ENCODE measurements at places on chromosomes 3 and 15.

DNA sequence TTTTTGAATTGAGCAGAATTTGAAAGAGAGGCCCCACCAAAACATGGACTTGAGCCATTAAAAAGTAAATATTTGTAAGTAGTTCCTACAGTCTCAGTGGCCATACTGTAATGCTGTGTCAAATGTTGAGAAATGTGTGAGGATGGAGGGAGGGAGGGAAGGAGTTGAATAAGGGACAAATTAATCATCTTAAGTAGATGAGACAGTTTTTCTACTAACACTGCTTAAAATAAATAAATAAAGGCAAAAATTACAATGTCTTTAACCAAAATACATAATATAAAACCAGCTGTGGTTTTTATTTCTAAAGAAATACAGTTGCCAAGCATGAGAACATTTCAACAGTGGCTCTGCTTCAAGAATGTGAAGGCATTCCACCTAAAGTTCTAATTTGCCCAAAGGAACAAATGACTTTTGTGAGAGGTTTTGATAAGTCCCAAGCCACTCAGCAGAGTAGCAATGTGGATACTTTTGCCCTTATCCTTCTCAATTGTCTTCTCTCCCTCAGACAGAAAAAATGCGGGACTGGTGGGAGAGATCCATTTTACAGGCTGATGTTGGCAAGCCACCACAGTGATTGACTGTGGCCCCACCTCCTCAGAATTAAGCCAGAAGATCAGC lies 427.0 kb upstream of the RARB start:
- no peak for DNase-seq

DNA sequence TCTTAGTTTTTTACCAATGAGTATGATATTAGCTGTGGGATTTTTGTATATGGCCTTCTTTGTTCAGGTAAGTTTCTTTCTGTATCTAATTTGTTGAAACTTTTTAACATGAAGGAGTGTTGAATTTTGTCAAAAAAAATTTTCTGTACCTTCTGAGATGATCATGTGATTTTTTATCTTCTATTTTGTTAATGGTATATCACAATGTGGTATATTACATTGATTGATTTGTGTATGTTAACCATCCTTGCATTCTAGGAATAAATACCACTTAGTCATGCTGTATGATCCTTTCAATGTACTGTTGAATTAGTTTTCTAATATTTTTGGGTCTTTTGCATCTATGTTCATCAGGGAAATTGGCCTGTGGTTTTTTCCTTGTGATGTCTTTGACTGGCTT lies 92.5 kb upstream of the MNS1 start:
- DNase-seq: no peak

DNA sequence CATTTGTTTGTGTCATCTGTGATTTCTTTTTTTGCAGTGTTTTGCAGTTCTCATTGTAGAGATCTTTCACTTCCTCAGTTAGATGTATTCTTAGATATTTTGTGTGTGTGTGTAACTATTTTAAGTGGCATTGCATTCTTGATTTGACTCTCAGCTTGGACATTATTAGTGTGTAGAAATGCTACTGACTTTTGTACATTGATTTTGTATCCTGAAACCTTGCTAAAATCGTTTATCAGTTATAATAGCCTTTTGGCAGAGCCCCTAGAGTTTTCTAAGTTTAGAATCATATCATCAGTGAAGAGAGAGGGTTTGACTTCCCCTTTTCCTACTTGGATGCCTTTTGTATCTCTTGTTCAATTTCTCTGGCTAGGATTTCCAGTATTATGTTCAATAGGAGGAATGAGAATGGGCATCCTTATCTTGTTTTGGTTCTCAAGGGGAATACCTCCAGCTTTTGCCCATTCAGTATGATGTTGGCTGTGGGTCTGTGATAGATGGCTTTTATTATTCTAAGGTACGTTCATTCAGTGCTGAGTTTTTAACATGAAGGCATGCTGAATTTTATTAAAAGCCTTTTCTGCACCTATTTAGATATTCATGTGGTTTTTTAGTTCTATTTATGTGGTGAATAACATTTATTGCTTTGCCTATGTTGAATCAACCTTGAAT lies 211.7 kb downstream of the MBNL1 start:
- no peak for DNase-seq

- no peak for DNase-seq
These were observed 374.2 kb downstream of the PLCL2 start for GRCh38 chr3:17258823-17259436.

GRCh38 chr3:146892041-146892440 lies 286.9 kb upstream of the PLSCR5 start:
- DNase-seq: no peak

- no peak for DNase-seq
These were observed 172.8 kb upstream of the UBE3A start for GRCh38 chr15:25611603-25612002.

DNA sequence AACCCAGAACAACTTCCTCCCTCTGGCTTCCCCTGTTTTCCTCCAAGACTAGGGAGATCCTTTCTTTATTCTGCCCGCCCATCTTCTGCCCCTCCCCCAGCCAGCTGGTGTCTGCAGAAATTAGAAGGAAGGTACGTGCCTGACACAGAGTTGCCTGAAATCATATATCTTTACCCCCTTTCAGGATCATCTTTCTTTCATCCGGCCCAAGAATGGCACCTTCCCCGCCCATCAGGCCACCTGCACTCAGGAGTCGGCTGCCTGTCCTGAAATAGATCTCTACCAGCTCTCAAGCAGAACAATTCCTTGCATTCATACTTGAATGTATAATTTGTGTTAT lies 133.7 kb downstream of the VGLL4 start:
- DNase-seq: no peak

GRCh38 chr3:30632065-30632464 lies 25.7 kb downstream of the TGFBR2 start:
- DNase-seq: no peak

DNA sequence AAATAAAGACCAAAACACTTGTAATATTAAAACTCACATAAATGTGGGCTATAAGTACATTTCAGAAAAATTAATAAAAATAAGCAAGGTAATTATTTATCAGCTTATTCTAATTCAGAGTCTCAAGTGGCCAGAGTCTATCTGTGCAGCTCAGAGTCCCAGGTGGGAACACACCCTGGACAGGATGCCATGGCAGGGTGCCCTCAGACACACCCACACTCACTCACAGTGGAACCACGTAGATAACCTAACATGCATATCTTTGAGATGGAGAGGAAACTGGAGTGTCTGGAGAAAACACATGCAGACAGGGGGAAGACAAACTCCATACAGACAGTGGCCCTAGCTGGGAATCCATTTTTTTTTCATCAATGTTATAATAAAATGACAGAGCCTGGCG lies 37.2 kb downstream of the FSIP1 start:
- no peak for DNase-seq

GRCh38 chr3:173397161-173398110 lies at the start of gene NLGN1:
TSS of gene NLGN1 (plus strand) at chr3:173397744.
- DNase-seq: no peak

GRCh38 chr3:4588466-4588865 lies 95.3 kb downstream of the ITPR1 start:
- no peak for DNase-seq

Data from natural killer cell treated with Interleukin-12 subunit alpha and Interleukin-12 subunit beta and Interleukin-15 and Interleukin-18, amount 100 ng/mL, for 72 hours (primary cell).